Type B pancreatic cell (in vitro differentiated cells): ENCODE measurements at places on chromosomes 1 and 21. TPM values are rescaled to one million over a fixed set of nuclear protein-coding genes. Genes with fewer than 3 reads are reported as not detected.

GRCh38 chr1:213274140-213274539 is 223.1 kb downstream of the RPS6KC1 start:
- DNase-seq, result no peak

DNA sequence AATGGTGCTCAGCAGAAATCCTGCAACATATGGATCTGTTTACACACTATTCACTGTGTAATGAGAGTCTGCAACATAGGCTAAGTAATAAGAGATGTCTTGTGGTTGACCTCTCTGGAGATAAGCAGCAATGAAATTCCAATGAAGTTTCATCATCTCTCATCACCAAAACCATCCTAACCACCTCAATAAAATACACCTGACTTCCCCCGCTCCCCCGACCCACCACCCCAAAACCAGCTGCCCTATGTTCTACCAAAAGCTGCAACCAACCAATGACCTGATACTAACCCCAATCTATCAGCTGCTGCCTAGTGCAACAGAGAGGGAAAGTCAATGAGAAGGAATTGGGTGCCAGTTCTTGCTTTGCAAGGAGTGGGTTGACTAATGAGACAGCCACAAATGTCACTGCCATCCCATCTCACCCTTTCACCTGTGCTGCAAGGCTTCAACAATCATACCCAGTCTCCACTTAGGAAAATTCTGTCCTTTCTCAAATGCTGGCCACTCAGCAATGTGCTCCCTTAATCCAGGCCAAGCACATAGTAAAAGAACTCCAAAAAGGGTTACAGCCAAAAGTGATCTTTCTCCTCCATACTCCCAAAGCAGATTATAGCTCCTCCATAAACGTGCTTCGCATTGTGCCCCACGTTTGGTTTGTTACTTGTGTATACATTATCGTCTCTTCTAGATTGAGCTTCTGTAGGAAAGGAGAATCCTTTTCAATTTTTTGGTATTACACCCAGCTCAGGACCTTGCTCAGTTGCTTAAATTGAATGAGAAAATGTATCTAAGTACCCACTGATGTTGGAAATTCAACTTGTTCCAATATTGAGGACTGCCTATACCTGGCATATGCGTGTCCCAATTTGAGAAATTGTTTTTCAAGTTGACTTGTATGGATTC is 29.0 kb downstream of the MRPL39 start:
- no peak for DNase-seq

DNA sequence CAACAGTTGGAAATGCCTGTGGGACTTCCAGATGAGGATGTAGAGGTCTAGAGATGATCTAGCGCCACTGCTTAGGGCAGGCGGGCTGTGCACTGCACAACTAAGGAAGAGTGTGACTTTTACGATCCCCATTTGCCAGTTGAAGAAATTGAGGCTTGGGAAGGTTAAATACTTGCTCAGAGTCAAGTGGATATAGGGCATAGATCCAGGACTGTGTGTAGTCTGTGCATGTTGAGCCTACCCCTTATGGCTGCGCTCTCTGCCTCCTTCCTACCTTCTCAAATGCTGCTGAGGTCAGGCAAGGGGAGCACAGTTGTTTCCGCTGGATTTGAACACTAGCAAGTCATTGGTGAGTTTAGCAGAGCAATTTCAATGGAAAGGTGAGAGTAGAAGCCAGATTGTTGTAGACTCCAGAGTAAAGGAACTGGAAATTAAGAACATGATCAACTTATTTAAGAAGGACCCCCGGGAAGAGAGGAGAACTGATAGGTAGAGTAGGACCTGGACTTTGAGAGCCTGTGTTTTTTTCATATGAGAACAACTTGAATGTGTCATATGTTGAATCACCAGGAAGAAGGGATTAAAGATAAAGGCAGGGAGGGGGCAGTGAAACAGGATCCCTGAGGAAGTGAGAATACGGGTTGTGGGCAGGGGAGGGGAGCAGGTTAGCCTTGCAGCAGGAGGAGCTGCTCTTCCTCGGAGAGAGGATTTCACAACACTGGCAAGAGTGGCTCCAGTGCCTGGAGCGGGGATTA is 2.7 kb downstream of the CAPN2 start:
- DNase-seq, result no peak

- no peak for DNase-seq
Observed at GRCh38 chr1:225746361-225747179, 31.1 kb upstream of the SRP9 start.

- DNase-seq, result no peak
Observed at GRCh38 chr1:214321705-214322453, 40.9 kb downstream of the SMYD2 start.

DNA sequence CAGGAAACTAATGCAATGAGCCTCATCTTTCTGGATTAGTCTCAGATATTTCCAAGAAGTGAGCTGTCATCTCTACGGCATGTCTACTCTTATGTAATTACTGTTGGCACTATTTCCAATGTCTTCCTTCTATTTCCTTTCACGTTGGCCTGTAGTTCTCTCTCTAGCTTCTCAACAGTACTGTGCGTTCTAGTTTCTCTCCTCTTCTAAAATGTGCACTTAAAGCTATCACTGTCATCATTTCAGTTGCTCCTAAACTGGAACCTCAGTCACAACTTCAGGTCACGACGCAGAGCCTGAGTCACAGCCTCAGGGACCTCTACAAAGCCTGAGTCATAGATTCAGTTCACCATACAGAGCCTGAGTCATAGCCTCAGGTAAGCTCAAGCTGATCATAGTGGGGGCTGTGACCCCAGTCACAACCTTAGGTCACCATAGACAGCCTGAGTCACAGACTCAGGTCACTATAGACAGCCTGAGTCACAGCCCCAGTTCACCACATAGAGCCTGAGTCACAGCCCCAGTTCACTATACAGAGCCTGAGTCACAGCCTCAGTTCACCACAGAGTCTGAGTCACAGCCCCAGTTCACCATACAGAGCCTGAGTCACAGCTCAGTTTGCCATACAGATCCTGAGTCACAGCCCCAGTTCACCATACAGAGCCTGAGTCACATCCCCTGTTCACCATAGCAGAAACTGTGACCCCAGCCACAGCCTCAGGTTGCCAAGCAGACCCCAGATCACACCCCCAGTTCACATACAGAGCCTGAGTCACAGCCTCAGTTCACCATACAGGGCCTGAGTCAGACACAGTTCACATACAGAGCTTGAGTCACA is 13.0 kb downstream of the WNT9A start:
- DNase-seq, result no peak

- DNase-seq, result no peak
Observed at GRCh38 chr1:214427871-214428277, 123.5 kb downstream of the PTPN14 start.

DNA sequence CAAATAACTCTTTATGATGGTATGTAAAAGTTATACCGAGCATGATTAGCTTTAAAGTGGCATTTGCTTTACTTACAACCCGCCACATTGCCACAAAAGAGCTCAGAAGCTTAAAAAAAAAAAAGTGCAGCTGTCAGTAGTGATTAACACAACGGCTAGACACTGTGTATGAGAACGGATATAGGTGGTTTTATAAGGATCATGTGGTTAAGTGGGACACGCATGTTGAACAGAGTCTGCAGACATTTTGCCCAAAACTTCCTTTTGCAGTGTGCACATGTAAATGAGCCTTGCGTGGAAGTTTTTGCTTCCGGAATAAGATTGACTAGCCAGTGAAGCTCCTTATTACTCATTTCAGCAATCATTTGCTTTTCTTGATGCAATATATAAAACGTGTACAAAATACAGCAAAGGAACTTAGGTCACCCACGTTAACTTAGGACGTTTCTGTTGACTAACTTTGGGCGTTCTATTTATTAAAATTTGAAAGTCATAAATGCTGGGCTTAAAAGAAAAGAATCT is 58.7 kb upstream of the RGS1 start:
- DNase-seq, result no peak

DNA sequence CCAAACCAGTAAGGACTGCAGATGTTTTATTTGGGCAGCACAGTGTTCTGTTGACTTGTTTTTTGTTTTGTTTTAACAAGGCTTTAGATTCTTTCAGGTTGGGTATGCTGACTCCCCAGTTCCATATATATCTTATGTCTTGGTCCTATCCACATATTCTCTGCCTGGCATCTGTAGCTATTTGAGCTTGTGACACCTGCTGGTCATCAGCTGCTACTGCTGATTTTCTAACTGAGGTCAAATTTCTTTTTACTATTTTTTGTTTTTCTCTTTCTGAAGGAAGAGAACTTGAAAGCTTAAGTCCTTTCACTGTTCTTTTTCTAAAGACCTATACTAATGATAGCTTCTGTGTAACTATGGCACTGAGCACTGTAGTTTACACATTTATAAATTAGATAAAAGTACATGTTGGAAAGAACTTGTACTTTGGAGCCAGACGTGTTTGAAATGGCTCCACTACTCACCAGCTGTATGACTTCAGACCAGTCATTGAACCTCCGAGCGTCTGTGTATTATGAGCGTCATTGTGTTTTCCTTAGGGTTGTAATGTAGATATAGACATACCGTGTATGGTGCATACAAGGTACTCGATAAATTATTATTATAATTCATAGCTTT is 109.4 kb downstream of the NRDC start:
- no peak for DNase-seq

- no peak for DNase-seq
Observed at GRCh38 chr1:65959896-65960567, 167.3 kb downstream of the PDE4B start.

- no peak for DNase-seq
Observed at GRCh38 chr1:157437296-157437695, 115.0 kb downstream of the FCRL5 start.

- DNase-seq, result no peak
Observed at GRCh38 chr1:100631015-100631551, 88.5 kb upstream of the VCAM1 start.

GRCh38 chr21:32499249-32500055 is 85.9 kb downstream of the TCP10L start:
- DNase-seq, result no peak

- no peak for DNase-seq
Observed at GRCh38 chr1:101310506-101310905, 73.7 kb downstream of the S1PR1 start.

DNA sequence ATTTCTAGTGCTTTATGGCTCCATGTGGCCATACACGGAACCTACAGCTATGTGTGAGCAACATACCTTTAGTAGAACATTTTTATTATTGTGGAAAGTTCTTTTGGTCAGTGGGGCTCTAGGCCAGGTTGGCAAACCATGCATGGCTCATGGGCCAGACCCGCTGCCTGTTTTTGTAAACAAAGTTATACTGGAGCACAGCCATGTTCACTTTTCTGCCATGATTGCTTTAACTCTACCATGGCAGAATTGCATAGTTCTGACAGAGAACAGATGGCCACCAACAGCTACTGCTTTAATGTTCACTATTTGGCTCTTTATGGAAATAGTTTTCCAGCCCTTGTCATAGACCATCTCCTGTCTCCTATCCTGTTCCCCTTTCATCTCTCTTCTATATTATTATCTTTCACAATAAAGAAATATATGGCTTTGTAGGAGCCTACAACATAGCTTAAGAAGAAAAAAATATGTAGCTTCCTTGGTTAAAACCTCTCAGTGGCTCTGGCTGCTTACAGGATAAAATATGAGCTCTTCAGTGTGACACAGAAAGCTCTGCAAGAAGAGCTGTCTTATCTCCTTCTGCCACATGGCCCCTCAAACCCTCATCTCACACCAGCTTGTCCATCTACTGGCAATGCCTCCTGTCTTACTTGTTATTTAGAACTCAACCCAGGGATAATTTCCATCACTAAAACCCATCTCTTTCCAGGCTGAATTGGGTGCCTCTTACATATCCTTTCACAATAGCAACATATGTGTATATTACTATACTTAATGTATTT is 54.6 kb upstream of the RWDD3 start:
- no peak for DNase-seq

- no peak for DNase-seq
Observed at GRCh38 chr1:91501523-91501851, 836 bp downstream of the CDC7 start.

GRCh38 chr1:221796700-221797099 is 54.8 kb upstream of the DUSP10 start:
- DNase-seq, result no peak

GRCh38 chr1:204959836-204960235 is 83.2 kb upstream of the CNTN2 start:
- no peak for DNase-seq

DNA sequence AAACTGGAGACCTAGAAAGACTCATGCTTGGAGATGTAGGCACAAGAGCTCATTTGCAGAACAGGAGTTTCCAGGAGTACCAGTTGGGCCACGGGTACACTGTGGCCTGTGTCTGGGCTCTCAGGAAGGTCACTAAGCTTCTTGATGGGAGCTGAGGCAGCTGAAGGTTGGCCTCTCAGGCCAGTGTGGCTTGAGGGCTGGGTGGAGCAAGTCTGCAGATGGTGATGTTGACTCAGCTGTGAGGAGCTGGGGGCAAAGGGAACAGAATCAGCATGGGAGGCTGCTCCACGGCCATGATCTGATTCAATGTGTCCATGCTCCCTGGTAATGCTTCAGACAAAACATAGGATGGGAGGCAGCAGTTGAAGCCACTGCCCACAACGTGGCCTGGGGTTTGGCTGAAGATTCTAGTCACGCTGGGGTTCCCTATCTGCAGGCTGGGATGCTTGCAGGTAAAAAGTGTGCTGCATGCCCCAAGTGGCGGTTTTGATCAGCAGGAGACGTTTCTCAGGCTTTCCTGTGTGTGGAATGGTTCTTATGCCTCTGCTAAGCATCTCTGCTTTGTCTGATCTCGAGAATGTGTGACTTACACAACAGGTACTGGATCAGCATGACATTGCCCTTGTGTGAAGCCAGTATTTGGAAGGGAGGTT is 15.4 kb upstream of the TENT5C start:
- DNase-seq, result no peak

DNA sequence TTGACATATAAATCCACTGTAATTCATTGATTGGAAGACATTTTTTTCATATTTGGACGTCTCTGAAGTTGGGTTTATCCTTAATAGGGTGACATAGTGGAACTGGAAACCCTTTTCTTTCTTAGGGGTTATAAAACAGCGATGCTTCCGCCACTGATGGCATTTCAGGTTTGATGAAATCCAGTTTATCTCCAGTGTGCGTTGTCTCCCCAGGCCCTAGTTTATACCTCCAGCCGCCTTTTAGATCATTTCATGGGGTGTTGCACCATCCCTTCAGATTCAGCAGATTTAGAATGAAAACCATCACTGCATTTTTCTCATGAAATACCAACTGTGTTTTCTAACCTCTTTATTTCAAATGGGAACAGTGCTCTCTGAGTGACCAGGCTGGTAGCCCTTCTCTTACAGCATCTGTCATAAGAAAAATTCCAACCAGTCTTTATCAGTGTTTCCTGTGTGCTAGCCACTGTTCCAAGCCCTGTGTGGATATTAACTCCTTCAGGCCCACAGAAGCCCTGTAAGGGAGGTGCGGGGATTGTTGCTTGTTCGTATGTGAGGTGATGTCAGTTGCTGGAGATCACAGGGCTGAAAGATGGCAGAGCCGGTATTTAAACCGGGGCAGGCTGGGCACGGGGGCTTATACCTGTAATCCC is 19.0 kb downstream of the H6PD start:
- DNase-seq, result no peak

GRCh38 chr1:1085911-1086841 is 12.1 kb upstream of the RNF223 start:
- DNase-seq, result peak; percentile 66

- no peak for DNase-seq
Observed at GRCh38 chr1:11374748-11375110, 101.7 kb downstream of the UBIAD1 start.

The C4BPA gene
- total RNA-seq, result 0.87 and 6.8 TPM in 2 replicates

The C8B gene
- total RNA-seq, result 0.68 and 0.76 TPM in 2 replicates

The DAB1 gene
- 7.2 and 7.3 TPM in 2 replicates for total RNA-seq
